ENCODE measurements at places on chromosomes 7 and 10.

DNA sequence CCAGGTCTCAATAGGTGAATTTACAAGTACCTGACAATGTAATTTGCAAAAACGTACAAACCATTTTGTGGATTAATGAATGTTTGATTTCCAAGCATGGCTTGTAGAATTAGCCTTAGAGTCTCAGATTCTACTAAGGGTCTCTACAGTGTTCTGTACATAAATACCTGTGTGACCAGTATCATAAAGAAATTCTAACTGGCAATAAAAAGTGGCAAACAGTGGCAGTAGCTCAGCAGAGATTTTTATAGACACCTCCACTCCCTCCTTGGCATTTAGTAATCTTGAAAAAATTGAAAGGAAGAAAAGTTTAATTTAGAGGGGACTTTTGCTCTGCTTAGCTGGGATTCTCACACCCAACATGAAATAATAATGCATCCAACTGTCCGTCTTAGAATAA, 220.8 kb downstream of the POU6F2 start:
- no peak for DNase-seq

DNA sequence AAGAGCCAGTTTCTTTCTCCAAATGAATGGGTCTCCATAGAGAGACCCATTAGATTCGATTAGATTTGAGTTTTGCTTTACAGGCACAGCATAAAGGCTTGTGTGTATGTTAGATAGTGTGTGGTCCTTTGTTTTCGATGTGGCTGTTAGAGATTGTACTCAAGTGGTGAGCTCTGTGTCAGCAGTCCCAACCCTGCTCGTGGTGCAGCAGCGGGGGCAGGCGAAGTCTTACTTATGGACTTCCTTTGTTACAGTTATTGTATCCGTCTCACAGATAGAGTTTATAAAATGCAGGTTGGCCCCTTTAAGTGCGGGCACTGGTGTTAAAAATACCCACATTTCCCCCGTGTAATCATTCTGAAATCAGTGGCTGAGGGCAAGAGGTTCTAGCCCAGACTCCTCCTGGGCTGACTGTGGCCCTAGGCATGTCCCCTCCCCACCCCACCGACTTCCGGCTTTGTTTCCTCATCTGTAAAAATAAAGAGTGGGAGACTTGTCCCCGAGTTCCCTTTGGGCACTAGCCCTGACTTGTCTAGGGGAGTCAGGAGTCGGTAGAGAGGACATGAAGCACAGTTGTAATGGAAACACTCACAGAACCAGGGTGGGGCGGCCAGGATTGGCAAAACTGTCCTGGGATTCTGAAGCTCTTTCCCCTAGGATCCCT, 28.6 kb downstream of the MTURN start:
- no peak for DNase-seq

DNA sequence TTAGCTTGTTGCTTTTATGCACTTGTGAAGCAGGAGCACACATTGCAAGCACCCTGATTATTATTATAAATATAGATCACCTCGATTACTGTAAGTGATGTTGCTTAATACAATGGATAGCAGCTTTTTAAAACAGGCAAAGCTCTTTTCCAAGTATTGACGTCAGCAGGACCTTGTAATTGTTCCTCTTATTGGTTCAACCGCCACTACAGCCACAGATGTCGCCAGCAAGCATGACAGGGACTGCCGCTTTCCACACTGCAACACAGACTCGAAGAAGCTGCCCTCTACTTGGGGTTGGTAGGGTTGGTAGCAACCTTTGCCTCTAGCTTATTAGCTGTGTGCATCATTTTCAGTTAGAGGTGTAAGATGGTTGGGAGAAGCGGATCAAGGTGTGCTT, 167.6 kb downstream of the ZNF365 start:
- DNase-seq, result no peak

DNA sequence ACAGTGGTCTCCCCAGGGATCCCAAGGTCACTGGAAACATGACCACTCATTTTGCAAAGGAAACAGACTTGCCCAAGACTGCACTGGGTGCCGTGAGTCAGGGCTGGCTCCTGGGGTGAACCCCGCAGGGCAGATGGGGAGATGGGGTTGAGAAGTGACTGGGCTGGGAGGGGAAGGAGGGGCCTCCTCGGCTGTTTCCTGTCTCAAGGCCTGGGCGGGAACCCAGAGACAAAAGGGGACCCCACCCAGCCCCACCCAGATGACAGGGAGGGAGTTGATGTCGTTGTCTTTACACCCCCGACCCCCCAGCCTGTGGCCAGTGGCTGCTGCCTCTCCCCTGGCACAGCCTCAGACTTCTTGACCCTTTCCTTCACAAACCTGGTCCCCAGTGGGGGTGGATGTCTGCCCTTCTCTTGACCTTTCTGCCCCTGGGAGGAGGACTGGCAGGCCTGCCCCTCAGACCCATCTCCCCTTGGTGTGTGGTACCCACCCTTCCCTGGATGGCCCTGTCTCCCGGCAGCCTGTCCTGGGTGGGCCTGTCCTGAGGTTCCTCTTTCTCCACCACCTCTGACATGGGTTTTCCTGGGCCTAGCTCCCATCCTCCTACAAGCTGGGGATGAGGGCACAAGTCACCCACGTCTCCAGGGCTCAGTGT, 1.4 kb downstream of the MYO1G start:
- no peak for DNase-seq

GRCh38 chr7:127865466-127865865, 165.8 kb downstream of the LRRC4 start:
- no peak for DNase-seq

GRCh38 chr7:37346761-37347160, 101.9 kb downstream of the ELMO1 start:
- DNase-seq, result no peak

GRCh38 chr10:123507298-123507697, 158.9 kb upstream of the GPR26 start:
- DNase-seq, result no peak

GRCh38 chr10:23568996-23569395, 130.1 kb downstream of the OTUD1 start:
- DNase-seq, result no peak

DNA sequence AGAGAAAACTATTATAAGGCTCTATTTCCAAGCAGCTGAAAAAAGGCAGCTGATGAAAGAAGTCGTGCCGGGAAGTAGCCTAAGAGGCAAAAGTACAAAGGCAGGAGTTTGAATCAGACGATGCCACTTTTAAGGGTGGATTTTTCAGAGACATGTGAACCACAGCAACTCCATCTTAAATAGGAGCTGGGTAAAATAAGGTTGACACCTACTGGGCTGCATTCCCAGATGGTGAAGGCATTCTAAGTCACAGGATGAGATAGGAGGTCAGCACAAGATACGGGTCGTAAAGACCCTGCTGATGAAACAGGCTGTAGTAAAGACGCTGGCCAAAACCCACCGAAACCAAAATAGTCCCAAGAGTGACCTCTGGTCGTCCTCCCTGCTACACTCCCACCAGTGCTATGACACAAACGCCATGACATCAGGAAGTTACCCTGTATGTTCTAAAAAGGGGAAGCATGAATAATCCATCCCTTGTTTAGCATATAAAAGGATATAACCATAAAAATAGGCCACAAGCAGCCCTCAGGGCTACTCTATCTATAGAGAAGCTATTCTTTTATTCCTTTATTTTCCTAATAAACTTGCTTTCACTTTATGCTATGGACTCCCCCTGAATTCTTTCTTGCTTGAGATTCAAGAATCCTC, 45.5 kb upstream of the PRSS1 start:
- no peak for DNase-seq

- no peak for DNase-seq
These were observed 65.3 kb downstream of the VCL start for GRCh38 chr10:74063256-74063655.

- no peak for DNase-seq
These were observed 17.6 kb downstream of the BCCIP start for GRCh38 chr10:125840955-125841354.

DNA sequence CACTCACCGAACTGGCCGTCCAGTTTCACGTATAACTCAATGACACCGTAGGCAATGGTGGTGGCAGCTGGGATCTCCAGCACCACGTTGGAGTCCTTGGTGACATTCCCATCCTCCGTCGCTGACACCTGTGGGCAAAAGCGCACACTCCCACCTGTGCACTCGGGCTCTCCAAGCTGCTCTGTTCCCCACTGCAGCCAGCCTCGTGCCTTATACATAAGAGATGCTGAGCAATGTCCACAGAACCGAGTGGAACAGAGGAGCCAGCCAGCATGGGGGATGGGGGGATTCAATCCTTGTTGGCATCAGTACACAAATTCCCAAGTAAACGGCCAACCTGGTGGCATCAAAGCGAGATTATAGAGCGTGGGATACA, 40.0 kb downstream of the GSDME start:
- no peak for DNase-seq

DNA sequence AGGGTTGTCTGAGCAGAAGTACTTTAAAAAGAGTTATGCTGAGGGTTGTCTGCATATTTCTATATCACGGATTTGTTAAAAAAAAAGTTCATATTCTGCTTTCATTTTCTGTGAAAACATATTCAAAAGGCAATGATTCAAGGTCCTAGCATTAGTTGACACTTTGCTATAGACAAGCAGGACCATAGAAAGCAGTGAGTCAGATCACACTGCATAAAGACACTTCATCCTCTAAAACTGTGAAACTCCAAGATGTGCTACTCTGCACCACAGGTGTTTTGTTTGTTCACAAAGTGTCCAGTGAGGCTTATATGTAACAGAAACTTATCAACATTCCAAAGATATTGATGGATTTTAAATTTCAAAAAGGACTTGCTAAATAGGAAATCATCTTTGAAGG, 47.0 kb downstream of the SPAM1 start:
- DNase-seq, result no peak

DNA sequence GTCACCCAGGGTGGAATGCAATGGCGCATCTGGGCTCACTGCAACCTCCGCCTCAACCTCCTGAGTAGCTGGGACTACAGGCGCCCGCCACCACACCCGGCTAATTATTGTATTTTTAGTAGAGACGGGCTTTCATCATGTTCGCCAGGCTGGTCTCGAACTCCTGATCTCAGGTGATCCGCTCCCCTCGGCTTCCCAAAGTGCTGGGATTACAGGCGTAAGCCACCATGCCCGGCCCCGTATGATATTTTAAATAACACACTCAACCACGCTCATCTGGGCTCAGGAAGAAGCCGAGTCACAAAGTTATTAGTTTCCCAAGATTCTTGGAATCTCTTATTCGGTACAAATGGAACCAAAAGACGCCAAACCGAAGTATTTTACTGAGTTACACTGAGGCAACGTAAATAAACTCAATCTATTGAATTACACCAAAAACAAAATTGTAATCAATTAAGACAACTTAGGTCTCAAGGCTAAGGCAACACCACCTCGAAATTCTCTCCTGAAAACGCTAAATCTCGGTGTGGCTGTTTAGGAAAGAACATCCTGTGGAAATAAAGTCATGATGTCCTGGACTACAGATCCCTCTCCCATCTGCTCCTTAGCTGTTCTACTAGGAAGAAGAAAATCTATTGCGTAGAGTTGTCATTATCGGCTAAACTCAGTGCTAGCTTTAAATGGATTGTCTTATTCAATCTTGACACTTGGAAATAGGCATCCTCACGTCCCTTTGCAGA, 910 bp downstream of the ARHGAP19 start:
- DNase-seq, result no peak

GRCh38 chr10:114405011-114405350, 679 bp upstream of the AFAP1L2 start:
- no peak for DNase-seq

- DNase-seq, result no peak
These were observed 444 bp upstream of the TNPO3 start for GRCh38 chr7:129055294-129055816.

DNA sequence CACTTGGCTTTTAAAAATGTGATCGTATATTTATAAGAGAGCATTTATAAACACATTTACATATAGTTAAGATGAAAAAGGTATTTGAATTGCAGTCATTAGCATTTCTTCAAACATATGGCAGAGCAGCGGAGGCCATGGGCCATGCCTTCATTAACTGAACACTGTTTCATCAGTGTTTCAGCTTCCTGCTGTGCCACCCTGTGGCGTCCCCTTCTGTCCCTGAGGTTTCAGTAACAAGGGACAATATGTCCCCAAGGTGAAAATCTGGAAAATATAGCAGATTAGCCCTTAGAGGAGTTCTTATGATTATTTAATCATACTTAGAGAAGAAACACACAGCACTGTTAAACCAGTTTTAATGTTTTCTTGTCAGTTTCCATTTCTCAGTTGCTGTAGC, 577.8 kb downstream of the ETV1 start:
- DNase-seq, result no peak

DNA sequence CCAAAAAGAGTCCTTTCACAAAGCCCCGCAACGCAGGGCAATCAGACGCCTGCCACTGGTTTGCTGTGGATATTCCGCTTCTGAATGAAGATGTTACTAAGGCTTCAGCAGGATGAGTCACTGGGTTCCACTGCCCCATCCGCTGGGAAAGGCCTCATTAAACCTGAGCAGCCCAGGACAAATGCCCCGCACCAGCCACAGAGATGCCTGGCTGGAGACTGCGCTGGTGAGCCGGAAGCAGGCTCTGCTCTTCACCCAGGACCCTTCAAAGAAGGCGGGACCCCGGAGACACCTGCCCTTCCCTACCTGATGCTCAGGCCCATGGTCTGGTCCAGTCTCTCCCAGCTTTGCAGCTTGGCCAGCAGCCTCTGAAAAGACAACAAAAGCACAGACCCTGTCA, 19.8 kb downstream of the MAD1L1 start:
- DNase-seq, result no peak

DNA sequence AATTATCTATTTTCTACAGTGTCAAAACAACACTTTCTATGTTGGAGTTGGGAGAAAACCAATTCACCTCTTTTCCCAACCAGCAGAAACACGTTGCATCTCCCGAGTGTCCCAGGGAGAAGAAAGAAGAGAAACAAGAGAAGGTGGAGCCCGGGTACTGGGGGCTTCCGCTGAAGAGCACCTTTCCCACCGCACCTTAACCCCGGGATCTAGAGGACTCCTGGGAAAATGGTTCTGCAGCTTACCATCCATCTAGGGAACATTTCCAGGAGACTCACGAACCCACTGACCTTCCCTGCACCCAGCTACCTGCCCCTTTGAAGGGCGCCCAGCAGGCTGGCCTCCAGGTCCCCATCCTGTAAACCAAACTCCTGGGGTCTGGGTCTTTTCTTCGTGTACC, 346.8 kb downstream of the TCERG1L start:
- DNase-seq, result no peak

DNA sequence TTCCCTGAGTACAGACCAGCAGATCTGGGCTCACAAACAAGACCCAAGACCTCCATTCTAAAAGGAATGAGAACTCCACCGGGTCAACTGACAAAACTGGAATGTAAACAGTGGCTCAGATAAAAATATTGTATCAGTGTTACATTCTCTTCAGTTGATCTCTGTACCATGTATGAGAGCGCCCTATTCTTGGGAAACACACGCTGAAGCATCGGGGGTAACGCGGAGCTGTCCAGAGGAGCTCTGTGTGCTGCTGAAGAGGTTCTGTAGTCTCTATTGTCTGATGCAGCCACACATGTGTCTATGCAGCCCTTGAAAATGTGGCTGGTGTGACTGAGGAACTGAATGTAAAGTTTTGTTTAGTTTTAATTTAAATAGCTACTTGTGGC, 39.7 kb downstream of the HIPK2 start:
- no peak for DNase-seq

GRCh38 chr10:35493196-35494118, 111.7 kb upstream of the GJD4 start:
- DNase-seq, result no peak

GRCh38 chr10:18860631-18861240, 187.9 kb upstream of the MALRD1 start:
- DNase-seq, result no peak

GRCh38 chr10:75497997-75498883, 66.8 kb downstream of the LRMDA start:
- peak; percentile 84 for DNase-seq

All from fibroblast of skin of left quadriceps (primary cell).